ENCODE measurements at places on chromosomes 13 and 19.

DNA sequence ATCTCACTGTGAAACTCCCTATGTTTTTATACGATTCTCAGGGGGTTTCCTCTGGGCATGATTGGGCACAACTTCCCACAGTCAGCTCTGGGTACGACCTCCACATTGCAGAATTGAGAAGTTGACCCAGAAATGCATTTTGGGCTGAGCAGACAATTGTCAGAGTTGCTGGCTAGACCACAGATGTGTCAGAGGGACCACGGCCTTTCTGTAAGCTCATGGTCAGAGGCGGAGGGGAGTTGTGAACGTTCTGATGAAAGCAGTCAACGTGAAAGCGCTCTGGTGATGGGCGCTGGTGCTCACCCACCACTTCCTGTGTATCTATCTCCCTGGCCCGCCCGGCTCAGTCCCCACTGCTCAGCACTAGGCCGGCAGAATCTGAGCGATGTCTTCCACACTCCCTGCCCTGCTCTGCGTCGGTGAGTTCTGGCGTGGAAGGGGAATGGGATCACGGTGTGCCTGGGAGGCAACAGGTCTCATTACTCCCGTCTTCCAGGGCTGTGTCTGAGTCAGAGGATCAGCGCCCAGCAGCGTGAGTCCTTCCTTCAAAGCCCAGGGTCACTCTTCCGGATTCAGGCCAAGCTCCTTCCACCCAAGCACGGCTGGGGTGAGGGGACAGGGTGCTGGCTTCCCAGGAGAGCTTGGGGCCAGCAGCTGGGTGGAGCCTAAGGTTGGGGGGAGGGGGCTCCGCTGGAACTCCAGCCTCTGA, at the start of gene NCR1:
Gene NCR1 (plus strand): TSS at position 346 of the 709 bp plus-strand sequence. CDS start 40 bp downstream, at position 386.
- DNase-seq, result no peak

- no peak for DNase-seq
Measured at GRCh38 chr13:41244556-41244955, 18.8 kb downstream of the MTRF1 start.

DNA sequence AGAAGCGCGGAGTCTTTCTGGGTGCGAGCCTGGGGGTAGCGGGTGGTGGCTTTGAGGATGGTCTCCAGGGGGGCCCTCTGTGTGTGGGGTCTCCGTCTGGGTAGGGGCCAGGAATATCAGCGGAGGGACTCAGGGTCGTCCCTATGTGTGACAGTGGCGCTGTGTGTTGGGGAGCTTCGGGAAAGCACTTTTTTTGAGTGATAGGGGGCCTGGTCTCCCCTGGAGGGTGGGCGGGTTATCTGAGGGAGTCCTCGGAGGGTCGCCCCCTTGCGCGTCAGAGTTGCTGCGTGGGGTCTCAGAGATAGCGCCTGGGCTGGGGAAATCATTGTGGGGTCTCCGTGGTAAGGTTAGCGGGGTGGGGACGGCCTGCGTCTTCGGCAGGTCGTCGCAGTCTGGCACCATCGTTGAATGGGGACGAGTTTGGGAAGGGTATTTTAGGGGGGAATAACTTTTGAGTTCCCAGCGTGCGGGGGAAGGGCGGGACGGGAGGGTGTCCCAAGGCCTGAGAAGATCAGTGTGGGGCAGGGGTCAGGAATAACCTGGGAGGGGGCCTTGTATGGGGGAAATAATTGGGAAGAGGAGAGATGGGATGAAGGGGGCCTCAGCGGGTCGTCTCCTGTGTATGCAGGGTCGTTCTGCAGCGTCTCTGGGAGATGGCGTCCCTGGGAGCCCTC, 857 bp downstream of the IER2 start:
- no peak for DNase-seq

DNA sequence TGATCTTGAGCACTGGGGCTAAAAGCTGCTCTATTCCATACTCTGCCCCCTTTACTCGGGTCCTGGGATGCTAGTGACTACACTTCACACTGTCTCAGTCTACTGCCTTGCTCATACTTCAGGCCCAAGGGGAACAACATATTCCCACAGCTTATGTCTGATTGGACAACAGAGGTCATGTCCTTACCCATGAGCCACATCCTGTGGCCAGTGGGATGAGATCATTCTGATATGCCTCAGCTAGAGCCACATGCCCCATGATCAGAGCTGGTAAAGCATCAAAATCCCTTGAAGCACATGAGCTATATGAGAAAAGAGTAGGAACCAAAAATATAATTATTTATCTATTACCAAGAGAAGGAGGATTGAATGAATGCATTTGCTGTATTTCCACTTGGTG, 290.1 kb upstream of the TSHZ3 start:
- DNase-seq, result no peak

GRCh38 chr13:111584101-111584672, 263.7 kb downstream of the TEX29 start:
- DNase-seq, result no peak

DNA sequence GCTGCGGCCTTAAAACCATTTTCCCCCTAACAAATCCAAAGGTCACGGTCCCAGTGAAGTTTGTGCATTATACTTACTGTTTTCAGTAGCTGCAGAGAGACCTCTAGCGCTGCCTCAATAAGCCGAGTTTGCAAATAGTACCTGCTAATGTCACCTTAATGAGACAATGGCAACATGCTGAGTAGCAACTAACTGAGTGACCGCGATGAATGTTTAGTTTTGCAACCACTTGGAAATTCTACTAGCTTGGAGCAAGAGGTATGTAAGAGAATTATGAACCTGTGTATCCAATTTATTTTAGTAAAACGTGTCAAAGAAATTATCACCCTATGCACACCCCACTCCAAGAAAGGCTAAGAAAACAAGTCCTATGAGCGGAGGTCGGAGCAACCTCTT, 1.2 kb downstream of the KPNA3 start:
- peak; percentile 4 for DNase-seq

DNA sequence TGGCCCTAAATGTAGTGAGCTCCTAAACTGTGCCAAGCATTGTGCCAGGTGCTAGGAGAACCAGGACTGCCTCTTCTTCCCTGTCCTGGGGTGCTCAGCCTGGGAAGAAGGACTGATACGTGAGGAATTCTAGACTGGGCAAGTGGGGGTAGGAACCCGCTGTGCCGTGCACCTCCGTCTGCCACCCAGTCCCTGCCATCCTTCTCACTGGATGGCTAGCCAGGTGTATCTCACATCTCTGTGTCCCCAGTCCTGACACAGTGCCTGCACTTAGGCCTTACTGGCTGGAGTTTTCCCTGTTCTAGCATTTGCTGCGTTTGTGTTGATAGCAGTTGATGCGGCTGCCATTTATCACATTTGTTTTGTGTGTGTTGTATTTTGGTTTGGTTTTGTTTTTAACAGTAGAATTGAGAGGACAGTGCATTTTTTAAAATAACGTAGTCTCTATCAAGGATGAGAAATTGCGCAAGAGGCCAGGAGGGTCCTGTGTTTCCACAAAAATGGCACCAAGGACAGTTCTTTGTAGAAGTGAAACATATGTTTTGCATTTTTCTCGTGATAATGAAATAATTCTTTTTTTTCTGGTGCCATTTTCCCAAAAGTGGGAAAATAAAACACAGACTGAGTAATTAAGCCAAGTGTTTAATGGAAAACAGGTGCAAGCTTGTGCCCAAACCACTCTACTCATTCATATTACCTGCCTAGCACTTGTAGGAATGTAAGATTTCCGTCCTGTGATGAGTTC, 4.7 kb upstream of the GPR183 start:
- DNase-seq, result no peak

GRCh38 chr13:43478211-43478610, 308.6 kb downstream of the ENOX1 start:
- DNase-seq, result no peak

- DNase-seq, result no peak
Measured at GRCh38 chr13:52669677-52670076, 17.0 kb downstream of the SUGT1 start.

DNA sequence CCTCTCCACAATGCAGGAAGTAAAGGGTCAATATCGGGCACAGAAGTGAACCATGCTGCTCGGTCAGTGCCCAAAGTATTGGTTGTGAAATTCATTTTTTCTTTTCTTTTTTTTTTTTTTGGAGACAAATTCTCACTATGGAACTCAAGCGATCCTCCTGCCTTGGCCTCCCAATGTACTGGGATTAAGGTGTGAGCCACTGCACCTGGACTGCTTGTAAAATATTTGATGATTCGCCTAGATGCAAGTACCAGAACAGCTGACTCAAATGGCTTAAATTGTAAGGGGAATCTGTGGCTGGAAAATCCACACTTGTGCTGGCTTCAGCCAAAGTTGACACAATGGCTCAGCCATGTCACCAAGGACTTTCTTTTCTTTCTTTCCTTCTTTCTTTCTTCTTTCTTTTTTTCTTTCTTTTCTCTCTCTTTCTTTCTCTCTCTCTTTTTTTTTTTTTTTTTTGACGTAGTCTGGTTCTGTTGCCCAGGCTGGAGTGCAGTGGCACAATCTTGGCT, 43.7 kb downstream of the NUMBL start:
- no peak for DNase-seq

DNA sequence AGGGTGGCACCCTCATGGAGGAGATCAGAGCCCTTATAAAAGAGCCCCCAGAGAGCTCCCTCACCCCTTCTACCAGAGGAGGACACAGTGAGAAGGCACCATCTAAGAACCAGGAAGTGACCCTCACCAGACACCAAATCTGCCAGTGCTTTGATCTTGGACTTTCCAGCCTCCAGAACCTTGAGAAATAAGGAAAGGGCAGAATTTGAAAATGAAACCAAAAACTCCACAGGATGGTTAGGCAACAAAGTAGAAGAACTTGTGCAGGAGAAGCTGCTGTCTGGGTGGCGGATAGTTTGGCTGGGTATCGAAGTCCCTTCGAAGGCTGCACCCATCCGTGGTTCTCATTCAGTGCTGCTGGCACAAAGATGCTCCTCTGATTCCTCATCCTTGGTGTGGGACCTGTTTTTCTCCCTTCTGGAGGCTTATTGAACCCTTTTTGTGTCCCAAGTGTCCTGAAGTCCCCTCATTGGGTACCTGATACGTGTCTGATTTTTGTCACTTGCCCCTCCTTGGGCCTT, 130.8 kb downstream of the KDM4B start:
- no peak for DNase-seq

DNA sequence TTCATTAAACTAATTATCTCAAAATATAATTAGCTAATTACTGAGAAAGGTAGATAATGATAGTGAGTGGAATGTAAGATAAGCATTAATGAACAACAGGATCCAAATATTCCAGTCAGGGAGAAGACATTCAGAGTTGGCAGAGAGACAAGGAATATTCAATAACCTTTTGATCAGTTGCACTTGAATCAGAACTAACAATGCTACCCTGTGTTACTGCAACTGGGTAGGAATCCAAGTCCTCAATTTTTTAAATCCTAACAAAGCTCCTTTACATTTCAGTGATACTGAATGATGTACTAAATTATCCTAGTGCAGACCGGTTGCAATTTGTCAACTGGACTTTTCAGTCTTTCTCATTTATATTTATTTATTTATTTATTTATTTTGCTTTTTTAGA, 107.1 kb upstream of the MIR17HG start:
- no peak for DNase-seq

DNA sequence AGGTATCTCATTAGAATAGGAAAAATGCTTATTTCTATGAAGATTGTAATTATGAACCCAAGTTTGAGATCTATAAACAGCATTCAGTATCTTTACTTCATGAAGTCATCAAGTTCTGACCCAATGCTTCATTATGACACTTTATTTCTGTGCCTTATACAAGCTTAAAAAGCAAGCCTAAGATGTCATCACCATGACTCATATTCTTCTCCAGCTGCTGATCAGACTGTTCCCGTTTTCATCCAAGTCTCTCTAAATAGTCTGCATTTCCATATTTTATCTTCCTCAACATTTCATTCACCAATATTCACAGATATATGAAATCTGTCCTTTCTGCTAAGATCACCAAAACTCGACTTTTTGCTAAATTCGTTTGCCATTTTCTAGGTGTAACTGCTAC, 1247.2 kb upstream of the PRR20A start:
- no peak for DNase-seq

GRCh38 chr13:98892821-98893220, 85.0 kb downstream of the DOCK9 start:
- no peak for DNase-seq

DNA sequence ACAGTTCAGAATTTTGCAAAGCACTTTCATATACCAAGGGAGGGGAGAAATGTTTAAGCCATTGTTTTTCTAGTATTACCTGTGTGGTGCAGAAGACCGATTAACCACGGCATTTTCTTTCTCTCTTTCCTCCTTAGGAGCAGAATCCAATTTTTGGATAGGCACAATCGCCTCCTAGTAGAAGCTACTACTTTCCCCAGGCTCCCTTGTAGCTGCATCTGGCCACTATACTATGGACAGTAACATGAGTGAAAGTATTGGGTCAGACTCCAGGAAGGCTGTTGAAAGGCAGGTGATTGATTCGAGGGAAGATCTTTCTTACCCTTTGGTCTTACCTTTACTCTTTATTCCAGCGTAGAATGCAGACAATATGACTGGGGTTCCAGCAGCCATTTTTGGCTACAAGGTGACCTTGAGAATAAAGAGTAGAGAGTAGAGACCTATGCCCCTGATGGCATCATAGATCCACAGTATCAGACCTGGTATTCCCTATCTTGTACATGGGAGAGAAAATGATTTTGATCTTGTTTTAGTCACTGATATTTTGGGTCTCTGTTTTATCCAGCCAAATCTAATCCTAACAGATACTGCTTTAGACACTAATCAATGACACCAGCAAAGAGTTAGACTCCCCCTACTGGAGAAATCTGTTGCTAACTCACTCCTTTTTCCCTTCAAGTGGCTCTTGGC, 77.0 kb downstream of the LRRC63 start:
- no peak for DNase-seq

GRCh38 chr13:112870051-112870331, 99.0 kb upstream of the MCF2L start:
- DNase-seq, result no peak

DNA sequence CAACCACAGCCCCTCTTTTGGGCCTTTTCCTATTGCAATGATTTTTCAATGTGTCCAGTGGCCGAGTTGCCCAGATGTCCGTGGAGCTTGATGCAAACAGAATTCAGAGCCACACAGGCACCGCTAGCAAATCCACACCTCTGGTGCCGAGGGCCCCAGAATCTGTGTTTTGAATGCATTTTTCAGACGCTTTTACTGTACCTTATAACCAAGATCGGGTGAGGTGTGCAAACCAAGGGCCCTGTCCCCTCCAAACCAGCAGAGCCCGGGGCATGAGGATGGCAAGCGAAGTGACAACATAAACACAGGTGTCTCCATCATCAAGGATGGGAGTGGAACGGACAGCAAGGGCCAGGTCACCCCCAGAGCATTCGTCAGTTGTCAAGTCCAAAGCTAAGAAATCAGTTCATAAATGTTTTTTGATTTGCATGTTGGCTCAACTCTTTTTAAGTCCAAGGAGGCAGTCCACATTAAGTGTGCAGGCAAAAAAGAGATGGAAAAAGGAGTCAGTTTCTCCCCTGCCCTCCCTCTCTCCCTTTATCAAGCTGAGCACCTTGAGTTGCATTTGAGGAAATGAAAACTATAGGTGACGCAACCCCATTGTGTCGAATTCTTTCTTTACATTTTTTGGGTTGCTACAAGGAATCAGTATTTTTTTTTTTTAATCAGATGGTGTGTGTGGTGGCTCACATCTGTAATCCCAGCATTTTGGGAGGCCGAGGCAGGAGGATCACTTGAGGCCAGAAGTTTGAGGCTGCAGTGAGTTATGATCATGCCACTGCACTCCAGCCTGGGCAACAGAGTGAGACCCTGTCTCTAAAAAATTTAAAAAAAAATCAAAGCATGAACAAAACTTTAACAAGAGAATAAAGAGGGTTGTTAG, 2.9 kb downstream of the CCDC8 start:
- DNase-seq, result no peak
